ENCODE measurements at places on chromosomes 13 and 19.

DNA sequence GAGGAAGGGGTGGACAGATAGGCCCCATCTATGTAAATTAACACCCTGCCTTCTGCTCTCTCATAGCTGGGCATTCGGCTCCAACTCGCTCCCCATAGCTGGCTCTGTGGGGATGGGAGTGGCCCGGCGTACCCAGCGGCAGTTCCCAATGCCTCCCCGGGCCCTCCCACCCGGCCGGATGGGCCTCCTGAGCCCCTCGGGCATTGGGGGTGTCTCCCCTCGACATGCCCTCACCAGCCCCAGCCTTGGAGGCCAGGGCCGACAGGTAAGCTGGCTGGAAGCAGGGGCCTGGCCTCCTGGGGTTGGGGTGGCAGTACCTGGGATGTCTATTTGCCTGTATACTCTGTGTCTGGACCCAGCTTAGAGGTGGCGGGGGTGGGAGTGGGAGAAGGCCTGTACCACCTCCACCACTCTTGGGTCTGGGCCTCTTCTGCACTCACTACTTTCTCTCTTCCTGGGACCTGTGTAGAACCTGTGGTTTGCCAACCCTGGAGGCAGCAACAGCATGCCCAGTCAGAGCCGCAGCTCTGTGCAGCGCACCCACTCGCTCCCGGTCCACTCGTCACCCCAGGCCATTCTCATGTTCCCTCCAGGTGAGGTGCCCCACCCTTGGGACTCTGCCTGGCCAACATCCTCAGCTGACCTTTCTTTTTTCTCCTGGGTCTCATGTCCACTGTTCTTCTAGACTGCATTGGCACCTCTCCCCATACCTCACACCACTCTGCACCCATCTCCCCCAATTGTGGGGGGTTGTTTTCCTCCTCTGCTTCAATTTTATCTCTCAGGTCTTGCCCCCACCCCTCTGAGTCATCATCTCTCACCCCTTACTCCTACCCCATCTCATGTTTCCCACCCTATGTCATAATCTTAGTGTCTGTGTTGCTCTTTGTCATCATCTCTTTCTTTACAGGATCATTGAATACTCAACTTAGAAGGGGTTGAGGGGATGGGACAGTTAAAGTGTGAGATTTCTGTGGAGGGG lies 10.1 kb downstream of the PAF1 start:
- DNase-seq, result no peak

DNA sequence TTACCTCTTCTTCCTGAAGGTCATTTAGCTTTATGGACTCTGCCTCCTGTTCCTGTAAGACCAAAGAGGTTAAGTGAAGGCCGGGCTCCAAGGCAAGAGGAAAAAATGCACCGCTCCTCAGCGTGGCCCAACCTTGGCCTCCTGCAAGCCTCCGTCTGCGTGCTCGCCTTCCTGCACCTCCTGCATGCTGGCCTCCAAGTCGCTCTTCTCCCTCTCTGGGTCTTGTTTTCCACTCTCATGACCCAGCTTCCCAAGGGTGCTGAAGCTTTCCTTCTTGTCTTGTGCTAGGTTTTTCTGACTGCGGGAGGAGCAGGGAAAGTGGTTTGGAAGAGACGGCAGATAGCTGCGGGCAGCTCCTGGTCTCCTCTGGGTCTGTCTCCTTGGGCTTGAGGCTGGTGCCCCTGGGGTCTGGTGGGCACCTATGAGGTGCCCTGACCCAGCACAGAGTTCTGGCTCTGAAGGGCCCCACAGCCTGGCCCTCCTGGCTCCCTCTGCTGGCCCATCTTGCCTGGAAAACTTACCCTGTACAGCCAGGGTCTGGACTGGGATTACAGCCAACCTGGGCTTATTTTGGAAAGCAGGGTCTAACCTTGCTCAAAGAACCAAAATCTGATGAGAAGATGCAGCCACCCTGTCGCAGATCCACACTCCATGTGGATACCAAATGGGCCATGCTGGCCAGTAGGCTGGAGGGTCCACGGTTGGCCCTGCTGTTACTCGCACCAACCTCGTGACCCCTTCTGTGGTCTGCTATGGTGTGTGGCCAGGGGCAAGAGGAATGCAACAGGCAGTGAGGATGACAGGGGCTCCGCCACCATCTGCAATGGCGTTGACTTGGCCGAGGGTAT lies 5.2 kb downstream of the C13orf46 start:
- no peak for DNase-seq

DNA sequence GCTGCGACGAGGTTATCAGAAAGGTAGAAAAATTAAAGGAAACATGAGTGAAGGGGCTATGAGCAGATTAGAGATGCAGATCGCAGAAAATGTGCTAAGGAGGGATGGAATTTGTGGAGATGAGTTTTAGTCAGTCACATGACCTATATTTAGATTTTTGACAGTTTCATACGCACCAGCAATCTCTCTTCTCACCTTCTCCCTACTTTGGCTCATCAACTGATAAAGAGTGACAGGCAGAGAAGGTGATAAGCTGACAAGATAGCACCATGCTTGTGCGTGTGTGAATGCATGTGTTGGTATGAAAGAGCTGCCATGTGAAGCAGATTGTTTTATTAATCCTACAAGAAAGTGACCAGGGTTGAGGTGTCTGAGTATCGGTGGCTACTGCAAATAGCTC lies 252.6 kb downstream of the RAP2A start:
- DNase-seq, result no peak

GRCh38 chr19:17424743-17425365 lies 5.0 kb downstream of the MVB12A start:
- peak; percentile 94 for DNase-seq

- DNase-seq, result no peak
Measured at GRCh38 chr13:111482126-111482525, 161.7 kb downstream of the TEX29 start.

- peak; percentile 99 for DNase-seq
Measured at GRCh38 chr19:35757749-35758608, at the start of gene PROSER3. TSS of gene PROSER3 (plus strand) at chr19:35758176. CDS start at chr19:35758216, 40 bp downstream.

- DNase-seq, result no peak
Measured at GRCh38 chr13:73141292-73141771, 82.5 kb downstream of the KLF5 start.

- DNase-seq, result peak; percentile 74
Measured at GRCh38 chr13:31236211-31236786, 36.5 kb downstream of the B3GLCT start.

DNA sequence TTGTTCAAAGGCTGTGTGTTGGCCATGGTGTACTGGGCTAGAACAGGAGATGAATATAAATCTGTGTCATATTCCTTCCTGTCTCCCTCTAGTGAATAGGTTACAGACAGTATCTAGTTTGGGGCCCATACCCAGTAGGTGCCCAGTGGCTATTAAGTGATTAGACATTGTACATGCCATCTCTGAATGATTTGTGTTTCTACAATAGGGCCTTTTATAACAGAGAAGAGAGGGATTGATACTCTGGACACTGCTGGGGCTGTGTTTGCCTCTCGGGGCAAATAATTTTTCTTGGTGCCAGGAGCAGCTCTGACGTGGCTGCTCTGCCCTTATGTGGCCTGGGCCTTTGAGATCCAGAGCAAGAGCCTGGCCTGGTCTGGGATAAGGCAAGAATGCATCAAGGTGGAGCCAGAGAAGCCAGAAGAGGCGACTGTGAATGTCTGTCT lies 403.1 kb downstream of the SPRY2 start:
- DNase-seq, result no peak

- DNase-seq, result no peak
Measured at GRCh38 chr13:40464337-40465014, 202.0 kb downstream of the FOXO1 start.

- no peak for DNase-seq
Measured at GRCh38 chr19:8083141-8083540, 30.6 kb downstream of the CCL25 start.

Measured in GM23338 (cell line).